ENCODE measurements at places on chromosomes 3 and 15. TPM values are rescaled to one million over a fixed set of nuclear protein-coding genes. Genes with fewer than 3 reads are reported as not detected.

The KPNA4 gene
- 40.1 TPM for total RNA-seq

The CCR3 gene
- not detected for total RNA-seq

The SLC2A2 gene
- total RNA-seq, result not detected

The CCNB2 gene
- total RNA-seq, result 11.8 TPM

The ROBO2 gene
- 411 TPM for total RNA-seq

The NR1D2 gene
- 51.9 TPM for total RNA-seq

The GPD1L gene
- total RNA-seq, result 57.9 TPM

The NTRK3 gene
- total RNA-seq, result 65.7 TPM

The OR5K2 gene
- not detected for total RNA-seq

The JMJD7 gene
- not detected for total RNA-seq

The FAM98B gene
- 37.6 TPM for total RNA-seq

The CRYBG3 gene
- 9.2 TPM for total RNA-seq

The MINAR1 gene
- 41.8 TPM for total RNA-seq

The GPR27 gene
- total RNA-seq, result 42.0 TPM

The ABI3BP gene
- total RNA-seq, result 1.8 TPM

The ANXA2 gene
- 53.1 TPM for total RNA-seq

The RHCG gene
- 1.8 TPM for total RNA-seq

The NLGN1 gene
- 99.4 TPM for total RNA-seq

The SERPINI1 gene
- 130 TPM for total RNA-seq

The ZNF80 gene
- 0.23 TPM for total RNA-seq

The GOLGA8G gene
- total RNA-seq, result not detected

The GOLGA6L4 gene
- 2.1 TPM for total RNA-seq

The TMEM266 gene
- total RNA-seq, result 12.5 TPM

The ANKRD34C gene
- 0.92 TPM for total RNA-seq

The CCDC39 gene
- 3.9 TPM for total RNA-seq

The TNIK gene
- total RNA-seq, result 88.3 TPM
